ENCODE measurements at places on chromosomes 3 and 15.
A peak's percentile ranks its signal among the peaks of the same experiment; 100 is the strongest.

DNA sequence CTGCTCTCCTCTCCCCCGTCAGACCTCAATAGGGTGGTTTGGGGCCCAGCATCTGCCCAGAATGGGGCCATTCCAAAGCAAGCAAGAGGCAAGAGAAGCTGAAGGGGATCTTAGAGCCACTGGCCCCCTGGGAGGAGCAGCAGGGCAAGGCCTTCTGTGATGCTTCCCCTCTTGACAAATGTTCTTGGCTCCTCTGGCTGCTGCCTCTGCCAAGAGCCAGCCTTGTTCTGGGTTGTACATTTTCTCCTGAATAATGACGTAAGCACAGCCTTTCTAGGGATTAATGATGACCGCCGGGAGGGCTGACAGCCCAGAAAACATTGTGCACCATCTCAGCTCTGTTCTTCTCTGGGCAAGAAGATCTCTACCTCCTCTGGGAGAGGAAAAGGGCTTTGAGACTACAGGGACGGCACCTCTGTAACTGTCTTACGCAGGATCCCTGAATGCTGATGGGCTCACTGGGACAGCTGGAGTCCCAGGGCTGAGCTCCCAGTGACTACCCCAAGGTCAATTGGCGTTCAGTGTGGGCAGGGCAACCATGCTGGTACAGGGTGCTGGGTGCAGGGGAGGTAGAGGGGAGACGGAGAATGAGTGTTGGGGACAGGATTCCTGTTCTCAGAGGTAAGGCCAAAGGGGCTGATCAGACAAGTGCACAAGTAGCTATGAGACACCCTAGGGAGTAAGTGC, 253.3 kb downstream of the FAM43A start:
- no peak for DNase-seq

DNA sequence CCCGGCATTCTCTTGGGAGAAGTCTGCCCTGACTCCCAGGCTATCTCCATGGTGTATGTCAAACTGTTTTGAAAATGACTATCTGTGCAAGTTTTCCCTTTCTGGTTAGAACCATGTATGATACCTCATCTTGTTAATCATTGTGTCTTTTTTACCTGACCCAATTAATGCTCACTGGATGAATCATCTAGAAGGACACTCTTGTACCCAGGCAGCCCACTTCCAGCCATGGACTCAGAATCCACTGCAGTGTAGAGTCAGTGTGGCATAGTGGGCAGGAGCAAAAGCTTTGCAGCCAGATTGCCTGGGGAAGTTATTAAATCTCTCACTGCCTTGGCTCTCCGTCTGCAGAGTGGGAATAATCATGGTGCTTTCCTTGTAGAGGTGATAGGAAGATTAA, 1.2 kb downstream of the FAM3D start:
- no peak for DNase-seq

- DNase-seq = no peak
Observed at GRCh38 chr3:111299192-111299615, 227.6 kb downstream of the NECTIN3 start.

GRCh38 chr15:71853543-71853942, 43.2 kb downstream of the NR2E3 start:
- DNase-seq = no peak

DNA sequence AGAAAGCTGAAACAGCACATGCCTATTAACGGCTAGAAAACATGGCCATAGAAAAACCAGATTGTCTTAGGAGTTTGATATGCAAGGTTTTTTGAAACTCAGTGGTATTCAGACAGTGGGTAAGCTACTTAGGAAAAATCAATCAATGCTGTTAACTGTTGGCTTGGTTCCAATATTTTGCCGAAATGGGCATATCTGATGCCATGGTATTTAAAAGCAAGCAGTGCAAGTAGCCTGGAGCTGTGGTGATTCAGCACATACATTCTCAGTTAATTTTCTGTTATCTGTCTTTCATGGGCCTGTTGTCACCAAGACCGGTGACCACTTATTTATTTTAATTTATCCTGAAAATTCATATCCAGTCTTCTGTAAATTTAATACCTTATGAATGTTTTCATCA, 17.3 kb upstream of the SUCNR1 start:
- no peak for DNase-seq

- no peak for DNase-seq
Observed at GRCh38 chr3:172647823-172648222, 63.0 kb downstream of the NCEH1 start.

- peak; percentile 46 for DNase-seq
Observed at GRCh38 chr3:15272426-15273196, 59.8 kb downstream of the SH3BP5 start.

- DNase-seq = no peak
Observed at GRCh38 chr15:67458331-67459029, 62.5 kb upstream of the C15orf61 start.

- peak; percentile 78 for DNase-seq
Observed at GRCh38 chr15:99476413-99477222, 89.2 kb upstream of the MEF2A start.

- DNase-seq = no peak
Observed at GRCh38 chr3:20319551-20319950, 133.5 kb upstream of the SGO1 start.

GRCh38 chr3:171528102-171528501, 67.9 kb upstream of the TNIK start:
- DNase-seq = no peak

DNA sequence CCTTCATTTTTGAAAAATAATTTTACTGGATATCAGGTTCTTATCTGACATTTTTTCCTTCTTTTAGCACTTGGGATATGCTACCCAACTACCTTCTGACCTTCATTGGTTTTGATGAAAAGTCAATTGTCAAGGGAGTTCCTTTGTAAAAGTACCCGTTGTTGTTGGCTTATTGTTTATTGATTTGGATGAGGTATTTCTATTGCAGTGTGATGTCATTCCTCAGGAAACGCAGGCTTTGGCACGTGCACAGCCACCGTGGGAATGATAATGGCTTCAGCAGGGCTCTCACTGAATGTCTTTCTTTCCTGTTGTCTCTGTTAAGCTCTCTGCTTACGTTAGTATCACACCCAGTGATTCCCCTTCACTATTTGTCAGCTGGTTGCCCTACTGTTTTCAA, 944.6 kb downstream of the CADM2 start:
- DNase-seq = no peak

DNA sequence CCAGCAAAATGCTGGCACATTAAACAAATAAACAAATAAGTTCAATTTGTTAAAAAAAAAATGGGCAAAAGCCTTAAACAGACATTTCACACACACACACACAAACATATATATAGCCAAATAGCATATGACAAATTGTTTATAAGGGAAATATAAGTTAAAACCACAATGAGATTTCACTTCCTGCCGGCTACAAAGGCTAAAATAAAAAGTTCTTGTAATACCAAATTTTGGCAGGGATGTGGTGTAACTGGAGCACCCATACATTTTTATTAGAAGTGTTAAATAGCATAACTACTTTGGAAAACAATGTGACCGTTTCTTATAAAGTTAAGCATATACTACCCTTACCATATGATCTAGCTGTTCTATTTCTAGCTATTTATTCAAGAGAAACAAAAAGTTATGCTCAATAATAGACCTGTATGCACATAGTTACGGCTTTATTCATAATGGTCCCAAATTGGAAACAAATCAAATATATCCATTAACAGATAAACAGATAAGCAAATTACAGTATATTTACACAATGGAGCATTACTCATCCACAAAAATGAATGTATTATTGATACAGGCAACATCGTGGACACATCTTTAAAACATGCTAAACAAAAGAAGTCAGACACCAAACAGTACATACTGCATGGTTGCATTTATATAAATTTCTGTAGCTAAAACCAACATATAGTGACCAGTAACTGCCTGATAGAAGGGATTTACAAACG, 93.9 kb downstream of the EOMES start:
- DNase-seq = no peak

DNA sequence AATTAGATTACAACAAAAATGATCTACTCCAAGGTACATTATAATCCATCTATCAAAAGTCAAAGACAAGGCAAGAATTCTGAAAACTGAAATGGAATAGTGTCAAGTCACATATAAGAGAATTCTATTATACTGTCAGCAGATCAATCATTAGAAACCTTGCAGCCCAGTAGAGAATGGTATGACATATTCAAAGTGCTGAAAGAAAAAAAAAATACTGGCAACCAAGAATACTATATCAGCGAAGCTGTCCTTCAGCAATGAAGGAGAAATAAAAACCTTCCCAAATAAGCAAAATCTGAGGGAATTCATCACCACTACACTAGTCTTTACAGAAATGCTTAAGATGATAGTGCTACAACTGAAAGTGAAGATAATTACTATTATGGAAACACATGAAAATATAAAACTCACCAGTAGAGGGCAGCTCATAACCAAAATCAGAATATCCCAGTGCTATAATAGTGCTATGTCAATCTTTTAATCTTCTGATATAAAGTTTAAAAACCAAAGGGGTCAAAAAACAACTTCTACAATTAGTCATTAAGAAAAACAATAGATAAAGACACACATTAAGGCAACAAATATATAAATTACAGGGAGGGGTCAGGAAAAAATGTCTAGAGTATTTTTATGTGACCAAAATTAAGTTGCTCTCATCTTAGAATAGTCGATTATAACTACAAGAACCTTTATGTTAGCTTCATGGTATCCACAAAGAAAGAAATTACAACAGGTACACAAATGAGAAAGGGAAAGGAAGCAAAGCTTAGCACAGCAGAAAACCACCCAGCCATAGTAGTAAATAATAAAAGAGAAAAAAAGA, 190.7 kb upstream of the CNTN6 start:
- peak; percentile 6 for DNase-seq

DNA sequence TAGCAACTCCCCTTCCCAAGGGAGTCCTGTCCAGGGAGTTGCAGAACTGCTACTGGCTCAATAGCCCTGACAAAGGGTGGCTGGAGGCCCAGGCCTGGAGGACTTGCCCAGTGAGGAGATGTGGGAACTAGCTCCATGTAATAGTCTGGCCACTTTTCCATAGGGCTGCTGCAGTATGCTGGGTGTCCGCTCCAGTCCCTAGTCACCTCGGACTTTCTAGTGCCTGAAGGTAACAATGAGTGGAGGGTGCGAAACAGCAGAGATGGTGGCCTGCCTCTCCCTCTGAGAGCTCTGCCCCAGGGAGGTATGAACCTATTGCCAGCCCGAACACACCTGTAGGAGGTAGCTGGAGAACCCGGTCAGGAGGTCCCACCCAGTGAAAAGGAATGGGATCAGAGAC, 42.0 kb upstream of the GCSAM start:
- DNase-seq = no peak

DNA sequence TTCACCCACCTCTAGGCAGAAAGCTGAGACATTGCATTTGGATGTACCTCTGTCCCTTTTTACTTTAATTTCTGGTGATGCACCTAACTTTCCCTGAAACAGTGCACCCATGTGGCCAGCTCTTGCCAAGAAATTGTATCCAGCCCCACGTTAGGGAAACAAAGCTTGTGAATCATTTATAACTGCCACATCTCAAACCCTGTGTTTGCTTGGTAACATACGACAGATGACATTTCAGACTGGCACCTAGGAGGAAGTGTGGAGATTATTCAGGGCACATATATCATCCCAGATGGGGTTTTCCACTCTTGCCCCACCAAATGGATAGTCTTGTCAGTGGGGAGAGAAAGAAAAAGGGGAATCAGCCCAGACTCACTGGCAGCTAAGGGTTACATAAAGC, 2.1 kb downstream of the CYB561D2 start:
- DNase-seq = no peak

GRCh38 chr3:138200424-138200823, 13.3 kb downstream of the ARMC8 start:
- no peak for DNase-seq

DNA sequence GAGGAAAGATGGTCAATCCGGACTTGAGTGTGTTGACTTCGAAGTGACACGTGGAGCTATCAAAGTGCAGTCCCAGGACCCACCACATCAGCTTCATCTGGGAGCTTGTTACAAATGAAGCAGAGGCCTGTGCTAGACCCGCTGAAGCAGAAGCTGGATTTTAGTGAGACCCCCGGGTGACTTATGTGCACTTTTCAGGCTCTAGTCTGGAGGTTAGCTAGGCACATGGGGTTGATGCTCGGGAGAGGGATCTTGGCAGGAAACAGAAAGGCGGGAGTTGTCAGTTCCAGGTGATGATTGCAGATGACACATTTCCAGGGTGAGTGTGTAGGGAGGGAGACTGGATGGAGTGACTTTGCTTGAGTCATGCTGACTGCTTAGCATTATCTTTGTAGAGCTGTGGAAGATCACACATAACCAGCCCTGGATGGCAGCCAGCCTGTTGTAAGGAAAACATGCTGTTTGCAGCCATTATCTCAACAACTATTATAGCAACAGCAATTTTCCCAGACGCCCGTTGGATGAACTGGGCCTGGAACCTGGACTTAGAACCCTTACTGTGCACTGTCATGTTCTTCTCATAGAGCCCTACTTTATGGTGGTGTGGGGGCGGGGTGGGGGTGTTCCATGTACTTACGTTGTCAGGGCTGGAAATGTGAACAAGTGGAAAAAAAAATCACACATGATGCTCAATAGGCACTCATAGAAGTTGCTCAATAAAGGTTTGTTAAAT, 122.4 kb downstream of the THSD4 start:
- no peak for DNase-seq

GRCh38 chr3:147157631-147158030, 248.7 kb downstream of the ZIC4 start:
- no peak for DNase-seq

DNA sequence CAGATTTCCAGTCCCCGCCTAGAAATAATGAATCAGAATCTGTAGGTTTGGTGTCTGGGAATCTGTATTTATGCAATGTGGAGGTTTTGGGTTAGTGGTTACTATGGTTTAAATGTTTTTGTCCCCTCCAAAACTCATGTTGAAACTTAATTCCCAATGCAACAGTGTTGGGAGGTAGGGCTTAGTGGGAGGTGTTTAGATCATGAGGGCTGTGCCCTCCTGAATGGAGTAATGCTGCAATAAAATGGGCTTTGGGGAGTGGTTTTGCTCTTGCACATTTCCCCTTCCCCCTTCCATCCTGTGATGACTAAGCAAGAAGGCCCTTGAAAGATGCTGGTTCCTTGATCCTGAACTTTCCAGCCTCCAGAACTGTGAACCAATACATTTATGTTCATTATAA, 9.2 kb upstream of the RFC4 start:
- DNase-seq = no peak

- DNase-seq = no peak
Observed at GRCh38 chr3:7950890-7951289, 550.7 kb upstream of the LMCD1 start.

GRCh38 chr3:128372707-128373533, 93.8 kb downstream of the DNAJB8 start:
- no peak for DNase-seq

DNA sequence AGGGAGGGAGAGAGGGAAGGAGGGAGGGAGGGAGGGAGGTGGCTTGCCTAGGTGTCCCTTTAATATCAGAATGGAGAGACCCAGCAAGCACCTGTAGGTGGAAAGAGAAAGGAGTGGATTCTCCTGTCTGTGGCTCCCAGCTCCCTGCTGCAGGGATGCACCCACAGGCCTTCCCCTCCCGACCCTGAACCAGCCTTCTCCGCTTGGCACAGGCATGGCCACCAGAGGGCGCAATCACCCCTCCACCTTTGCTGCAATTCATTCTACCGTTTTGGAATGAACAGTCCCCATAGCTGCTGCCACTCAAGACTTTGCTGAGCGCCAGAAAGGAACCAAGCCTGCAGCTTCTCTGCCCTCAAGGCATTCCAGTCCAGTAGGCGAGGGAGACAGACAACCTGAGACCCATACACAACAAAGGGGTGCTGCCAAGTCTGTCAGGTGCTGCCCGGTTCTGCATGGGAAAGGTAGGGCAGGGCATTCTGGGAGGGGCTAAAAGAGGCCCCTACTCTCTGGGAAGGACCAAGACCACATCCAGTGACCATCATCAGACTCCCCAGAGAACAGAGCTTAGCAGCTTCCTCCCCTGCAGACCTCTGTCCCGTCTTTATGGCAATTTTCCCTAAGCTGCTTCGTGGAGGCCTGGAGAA, 4.9 kb downstream of the TLR9 start:
- DNase-seq = peak; percentile 85

All from B cell (primary cell).